ENCODE measurements at places on chromosomes 2 and 18.

DNA sequence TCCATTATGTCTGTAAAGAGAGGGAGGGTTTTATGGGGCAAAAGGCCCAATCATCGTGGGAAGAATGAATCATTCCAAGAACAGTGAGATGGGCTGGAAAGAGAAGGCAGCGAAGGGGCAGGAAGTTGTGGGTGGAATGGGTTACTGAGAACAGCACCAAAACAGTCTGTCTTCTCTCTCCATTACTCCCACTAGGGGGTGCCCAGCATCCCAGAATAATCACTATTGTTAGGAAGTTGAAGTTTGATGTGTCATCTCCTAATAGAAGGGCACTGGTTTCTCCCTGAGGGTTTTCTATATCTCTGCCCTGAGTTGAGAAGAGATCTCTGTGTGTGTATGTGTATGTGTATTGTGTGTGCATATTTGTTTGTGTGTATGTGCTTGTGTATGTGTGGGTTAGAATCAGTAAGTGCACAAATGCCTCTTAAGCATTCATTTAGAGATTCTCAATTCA lies 76.6 kb upstream of the MAP4K3 start:
- DNase-seq: peak; percentile 42

GRCh38 chr2:106075048-106075447 lies 119.1 kb downstream of the UXS1 start:
- DNase-seq: no peak

DNA sequence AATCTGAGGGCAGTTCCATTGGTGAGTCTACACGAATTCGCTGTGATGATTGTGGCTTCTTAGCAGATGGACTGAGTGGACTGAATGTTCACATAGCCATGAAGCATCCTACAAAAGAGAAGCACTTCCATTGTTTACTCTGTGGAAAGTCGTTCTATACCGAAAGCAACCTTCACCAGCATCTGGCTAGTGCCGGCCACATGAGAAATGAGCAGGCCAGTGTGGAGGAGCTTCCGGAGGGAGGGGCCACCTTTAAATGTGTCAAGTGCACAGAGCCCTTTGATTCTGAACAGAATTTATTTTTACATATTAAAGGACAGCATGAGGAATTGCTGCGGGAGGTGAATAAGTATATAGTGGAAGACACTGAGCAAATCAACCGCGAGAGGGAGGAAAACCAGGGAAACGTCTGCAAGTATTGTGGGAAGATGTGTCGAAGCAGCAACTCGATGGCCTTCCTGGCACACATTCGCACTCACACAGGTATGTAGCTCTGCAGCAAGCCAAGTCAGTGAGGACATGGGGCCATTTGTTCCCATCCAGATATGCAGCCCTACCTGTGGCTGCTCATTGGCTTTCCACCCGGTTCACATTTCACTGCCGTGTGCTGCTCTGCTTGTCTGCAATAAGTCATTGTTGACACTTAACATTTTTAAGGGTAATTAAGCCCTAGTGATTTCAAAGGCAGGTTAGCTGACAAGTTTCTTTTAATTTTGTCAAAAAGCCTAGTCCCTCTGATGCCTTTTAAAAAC lies 37.7 kb downstream of the ZNF407 start:
- no peak for DNase-seq

DNA sequence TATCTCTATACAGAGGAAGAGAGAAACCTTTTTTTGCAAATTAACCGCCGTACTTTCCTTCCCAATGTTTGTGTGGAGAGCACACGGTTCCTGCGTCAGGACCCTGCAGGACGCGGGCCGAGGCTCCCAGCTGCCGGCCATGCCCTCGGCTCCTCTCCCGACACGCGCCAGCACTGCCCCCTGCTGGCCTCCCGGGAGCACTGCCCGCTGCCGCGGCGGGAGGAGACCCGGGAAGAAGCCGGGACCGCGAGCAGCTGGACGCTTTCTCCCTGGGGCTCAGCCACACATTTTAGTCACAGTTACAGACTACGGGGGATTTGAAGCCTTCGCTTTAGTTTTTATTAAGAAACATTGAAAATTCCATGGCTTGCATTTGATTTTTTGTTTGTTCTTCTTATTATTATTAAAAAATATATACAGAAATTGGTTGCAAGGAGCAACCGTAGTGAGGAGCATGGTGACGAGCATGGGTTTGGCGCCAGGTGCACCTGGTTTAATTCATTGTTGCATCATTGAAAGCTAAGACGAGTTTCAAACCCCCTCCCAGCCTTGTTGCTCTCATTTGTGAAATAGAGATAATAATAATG lies 401.2 kb downstream of the GALR1 start:
- DNase-seq: peak; percentile 4

- no peak for DNase-seq
Measured at GRCh38 chr2:236910781-236911495, 174.8 kb upstream of the COPS8 start.

- DNase-seq: no peak
Measured at GRCh38 chr2:110843496-110843895, 111.1 kb downstream of the ACOXL start.

Measured in CMK (cell line).